ENCODE measurements at places on chromosomes 11 and 22.

DNA sequence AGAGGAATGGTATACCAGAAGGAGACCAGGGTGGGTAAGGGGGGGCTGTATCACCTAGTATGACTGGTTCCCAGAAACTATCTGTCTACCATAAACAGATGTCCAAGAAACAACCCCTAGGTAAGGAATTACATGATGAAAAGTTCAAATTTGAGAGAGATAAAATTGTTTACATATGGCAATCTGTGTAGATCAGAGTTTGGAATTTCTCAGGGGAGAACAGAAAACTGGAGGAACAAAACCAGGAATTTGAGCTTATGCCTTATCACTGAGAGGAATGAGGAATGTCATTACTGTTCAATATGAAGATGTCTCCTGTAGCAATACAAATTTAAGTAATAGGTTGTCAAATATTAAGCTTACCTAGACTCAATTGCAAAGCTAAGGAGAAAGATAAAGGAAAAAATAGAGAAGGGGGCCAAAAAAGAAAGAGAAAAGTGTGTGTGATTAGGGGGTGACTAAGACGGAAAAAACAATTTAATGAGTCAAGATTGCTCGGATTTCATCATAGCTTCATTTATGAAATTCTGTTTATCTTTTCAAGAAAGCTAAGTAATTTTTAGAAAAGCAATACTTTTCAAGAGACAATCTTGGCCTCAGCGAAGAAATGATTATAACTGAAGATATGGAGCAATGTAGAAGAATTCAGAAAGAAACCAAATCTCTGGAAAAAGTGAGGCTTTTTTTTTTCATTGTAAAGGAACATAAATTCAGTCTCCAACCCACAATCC is 117.8 kb downstream of the APOL5 start:
- no peak for DNase-seq

DNA sequence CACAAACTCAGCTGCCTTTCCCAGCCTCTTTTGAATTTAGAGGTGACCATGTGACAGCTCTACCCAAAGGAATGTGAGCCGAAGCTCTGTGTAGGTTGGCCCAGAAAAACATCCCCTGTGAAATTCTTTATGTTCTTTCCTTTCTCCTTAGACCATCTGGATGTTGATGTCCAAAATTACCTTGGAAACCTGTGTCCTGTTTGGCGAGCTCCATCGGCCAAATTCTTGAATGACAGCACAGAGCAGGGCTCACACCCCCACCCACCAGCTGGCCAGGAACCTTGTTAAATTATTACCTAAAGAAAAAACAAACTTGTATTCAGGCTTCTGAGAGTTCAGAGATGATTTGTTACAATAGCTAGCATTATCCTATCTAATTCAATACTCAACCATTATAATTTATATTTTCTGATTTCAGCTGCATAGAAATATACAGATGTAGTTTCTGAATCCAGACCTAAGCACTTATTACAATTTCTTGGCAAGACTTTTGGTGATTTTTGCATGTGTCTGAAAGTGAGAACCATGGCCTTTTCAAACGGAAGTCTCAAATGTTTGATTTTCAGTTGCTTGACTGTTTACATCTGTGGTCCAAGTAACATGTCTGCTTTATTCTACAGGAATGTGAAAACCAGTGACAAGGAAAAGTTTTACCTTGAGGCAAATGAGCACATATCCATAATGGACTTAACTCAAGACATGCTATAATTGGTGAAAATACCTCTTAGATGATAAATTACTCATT is 554.2 kb downstream of the NTM start:
- no peak for DNase-seq

DNA sequence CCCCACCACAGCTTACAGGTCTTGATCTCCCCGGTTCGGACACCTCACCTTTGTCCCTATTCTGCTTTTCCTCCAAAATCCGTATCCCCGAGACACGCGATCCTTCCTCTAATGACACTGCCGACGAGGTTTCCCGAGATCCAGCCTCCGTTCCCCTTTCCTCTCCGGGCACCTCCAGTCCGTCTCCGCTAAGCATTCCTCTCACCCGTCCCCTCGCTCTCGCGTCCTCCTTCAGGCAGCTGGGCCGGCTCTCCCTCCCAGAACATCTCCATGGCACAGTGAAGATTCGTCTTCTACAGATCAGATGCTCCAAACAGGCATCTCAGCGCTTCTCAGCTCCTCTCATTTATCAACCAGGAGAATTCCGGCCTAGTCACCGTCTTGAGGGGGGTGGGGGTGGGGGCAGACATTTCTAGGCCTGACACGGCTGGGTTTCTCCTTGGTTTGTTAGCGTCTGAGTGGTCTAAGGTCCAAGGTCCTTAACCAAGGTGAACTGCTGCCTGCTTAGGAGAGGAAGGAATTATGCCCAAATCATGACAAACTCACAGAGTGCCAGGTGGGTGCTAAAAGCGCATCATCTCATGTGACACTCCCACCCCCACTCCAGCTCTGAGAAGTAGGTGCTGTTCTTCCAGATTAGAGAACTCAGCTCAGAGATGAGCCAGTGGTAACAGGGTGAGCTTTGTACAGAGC is at the start of gene SPTBN2:
TSS of gene SPTBN2 (minus strand) at position 524 of the 693 bp plus-strand sequence. CDS start 7,976 bp downstream, outside the sequence.
- DNase-seq: no peak

GRCh38 chr11:31692466-31692865 is 118.7 kb downstream of the PAX6 start:
- no peak for DNase-seq

- DNase-seq: no peak
Measured at GRCh38 chr11:36475192-36475591, 34.9 kb downstream of the TRAF6 start.

GRCh38 chr11:134758342-134758931 is 346.4 kb upstream of the B3GAT1 start:
- DNase-seq: no peak

DNA sequence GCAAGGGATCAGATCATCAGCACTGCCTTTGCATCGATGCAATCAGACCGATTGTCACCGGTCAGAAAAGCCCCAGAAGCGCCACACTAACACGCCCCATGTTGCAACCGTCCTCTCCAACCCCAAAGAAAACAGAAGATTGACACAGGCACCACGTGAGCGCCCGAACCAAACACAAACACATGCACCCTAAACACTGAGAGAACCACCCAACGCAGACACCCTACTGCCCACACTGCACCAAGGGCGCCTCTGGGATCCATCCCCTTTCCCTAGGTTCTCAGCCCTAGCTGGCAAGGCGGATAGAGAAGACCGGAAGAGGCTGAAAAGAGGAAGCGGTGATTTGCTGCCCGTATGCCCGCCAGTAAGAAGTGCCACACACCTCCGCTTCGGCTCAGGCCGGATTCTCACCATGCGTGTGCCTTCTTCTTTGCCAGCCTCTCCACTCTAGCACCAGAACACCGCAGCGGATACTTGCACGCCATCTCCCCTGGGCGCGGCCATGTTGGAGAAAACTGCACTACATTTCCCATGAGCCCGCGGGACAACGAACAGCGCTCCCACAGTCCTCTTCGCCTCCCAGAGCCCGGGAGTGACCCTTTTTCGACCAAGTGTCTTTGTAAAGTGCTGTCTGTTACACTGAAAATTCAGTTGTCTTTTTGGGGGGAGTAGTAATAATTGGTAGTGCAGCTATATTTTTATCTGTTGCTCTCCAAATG is at the start of gene ALKBH8:
TSS of gene ALKBH8 (minus strand) at position 517 of the 719 bp plus-strand sequence. CDS start 4,842 bp downstream, outside the sequence.
- peak; percentile 80 for DNase-seq

GRCh38 chr22:45230026-45230721 is 10.5 kb downstream of the KIAA0930 start:
- DNase-seq: no peak

- DNase-seq: peak; percentile 3
Measured at GRCh38 chr22:50174382-50175190, 4.1 kb downstream of the PANX2 start.

- no peak for DNase-seq
Measured at GRCh38 chr11:21104641-21105040, 435.3 kb downstream of the NELL1 start.

DNA sequence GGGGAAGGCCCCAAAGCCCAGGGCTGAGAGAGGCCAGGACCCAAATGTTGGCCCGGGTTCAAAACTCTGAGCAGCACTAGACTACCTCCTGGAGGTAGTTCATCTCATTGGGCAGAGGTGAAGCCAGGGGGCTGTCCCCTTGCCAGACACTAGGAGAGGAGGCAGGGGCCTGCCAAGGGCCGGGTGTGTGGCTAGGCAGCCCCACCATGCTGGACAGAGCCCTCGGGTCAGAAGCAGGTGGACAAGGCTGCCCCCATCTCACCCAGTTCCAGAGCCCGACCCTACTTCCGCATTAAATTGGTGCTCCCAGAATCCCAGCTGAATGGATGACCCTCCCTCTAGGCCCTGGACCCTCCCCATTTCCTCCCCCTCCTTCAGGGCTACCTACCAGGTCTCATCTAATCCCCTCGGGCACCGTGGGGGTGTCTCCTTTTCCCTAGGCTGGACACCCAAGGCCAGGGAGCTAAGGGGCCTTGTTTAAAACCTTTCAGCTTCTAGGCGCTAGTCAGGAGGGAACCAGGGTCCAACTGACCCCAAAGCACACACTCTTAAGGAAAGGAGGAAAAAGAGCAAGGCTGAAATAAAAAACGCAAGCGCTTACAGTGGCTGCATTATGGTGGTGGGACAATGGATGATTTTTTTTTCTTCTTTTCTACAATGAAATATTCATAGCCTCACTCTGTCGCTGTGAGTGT is 72.1 kb upstream of the TCF20 start:
- DNase-seq: no peak

GRCh38 chr11:72602250-72602904 is 71.8 kb downstream of the PDE2A start:
- no peak for DNase-seq

GRCh38 chr11:131910523-131911387 is 540.3 kb downstream of the NTM start:
- no peak for DNase-seq

GRCh38 chr11:9176550-9176949 is 85.2 kb upstream of the SCUBE2 start:
- no peak for DNase-seq

DNA sequence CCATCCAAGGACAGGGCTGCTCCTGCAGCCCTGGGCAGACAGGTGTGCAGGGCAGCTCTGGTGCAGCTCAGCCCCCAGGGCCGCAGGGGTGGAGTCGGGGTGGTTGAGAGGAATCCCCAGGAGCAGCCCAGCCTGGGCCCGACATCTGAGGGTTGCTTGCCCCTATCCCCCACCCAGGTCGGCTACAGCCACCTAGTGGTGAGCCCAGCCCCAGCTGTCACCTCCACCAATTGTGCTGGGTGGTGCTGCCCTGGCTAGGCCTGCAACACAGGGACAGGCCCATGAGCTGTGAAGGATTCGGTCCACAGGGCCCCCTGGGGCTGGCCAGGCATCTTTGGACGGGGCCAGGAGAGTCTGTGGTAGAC is 29.6 kb downstream of the RTN4R start:
- DNase-seq: peak; percentile 55

- DNase-seq: no peak
Measured at GRCh38 chr11:6563667-6564066, 39.7 kb downstream of the RRP8 start.

DNA sequence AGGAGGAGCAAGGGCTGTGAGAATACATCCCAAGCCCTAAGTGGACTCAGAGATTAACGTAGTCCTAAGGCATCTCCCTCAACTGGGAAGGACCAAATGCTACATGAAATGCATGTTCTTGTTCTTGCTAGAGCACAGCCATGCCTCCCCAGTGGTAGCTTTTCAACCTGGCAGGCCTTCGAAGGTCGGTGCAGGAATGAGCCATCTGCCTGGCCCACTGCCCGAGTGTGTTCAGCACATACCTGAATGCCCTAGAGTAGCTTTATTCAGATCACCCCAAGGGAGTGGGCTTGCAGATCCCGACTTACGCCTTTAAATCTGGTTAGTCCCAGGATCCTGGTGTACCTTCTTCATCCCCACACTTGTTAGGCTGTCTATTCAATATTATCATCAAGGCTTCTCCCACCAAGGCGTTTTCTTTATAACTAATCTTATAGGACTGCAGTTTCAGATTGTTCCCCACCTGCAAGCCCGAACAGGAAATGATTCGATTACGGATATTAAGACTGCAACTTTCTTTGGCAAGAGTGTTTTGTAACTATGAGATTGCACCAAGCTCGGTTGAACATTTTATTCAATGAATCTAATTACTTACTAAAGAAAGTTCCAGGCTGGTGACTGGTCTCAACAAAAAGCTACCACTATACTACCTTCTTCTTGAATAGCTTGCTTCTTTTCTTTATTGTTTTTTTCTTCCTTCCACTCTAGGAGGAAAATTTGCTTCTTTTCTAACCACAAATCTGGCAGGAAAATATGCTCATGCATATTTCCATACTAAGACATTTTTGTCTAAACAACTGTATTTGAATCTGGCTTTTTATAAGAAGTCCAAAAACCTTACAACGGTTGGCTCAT is 115.6 kb downstream of the SGSM3 start:
- DNase-seq: no peak

DNA sequence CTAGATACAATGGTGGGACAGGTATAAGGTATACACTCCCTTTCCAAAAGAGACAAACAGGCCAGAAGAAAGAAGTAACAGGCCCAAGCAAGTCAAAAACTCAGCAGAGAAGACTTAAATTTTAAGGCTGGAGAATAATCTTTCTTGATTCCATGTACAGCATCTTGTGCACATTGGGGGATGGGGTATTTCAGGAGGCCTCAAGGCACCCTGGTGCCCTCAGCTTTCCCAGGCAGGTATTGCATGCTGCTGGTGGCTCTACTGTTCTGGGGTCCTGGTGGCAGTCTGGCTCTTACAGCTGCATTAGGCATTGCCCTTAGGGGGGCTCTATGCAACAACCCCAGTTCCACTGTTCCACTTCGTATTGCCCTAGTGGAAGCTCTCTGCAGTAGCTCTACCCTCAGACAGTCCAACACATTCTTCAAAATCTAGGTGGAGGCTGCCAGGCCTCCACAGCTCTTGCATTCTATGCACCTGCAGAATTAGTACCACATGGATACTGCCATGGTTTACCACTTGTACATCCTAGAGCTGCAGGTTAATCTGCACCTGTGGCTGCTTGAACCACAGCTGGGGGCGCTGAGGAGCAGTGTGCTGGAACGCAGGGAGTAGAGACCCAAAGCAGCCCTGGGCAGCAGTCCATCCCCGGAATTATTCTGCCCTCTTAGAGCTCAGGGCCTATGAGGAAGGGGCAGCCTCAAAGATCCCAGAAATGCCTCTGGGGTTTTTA is 4.2 kb upstream of the CTSC start:
- DNase-seq: no peak

GRCh38 chr11:127919206-127920000 is 668.0 kb downstream of the ETS1 start:
- DNase-seq: no peak

- DNase-seq: no peak
Measured at GRCh38 chr11:96211436-96211835, 131.6 kb downstream of the MAML2 start.

- no peak for DNase-seq
Measured at GRCh38 chr11:6681505-6681904, 1.6 kb downstream of the MRPL17 start.

All from GM06990 (cell line).